ENCODE measurements at places on chromosomes 4 and X.

GRCh38 chr4:127124919-127125318 lies 507.8 kb upstream of the INTU start:
- no peak for DNase-seq

GRCh38 chrX:48196745-48197201 lies at the start of gene SSX5:
TSS of gene SSX5 (minus strand) at chrX:48196795. CDS start at chrX:48195358, 1,437 bp downstream.
- no peak for DNase-seq

- no peak for DNase-seq
Observed at GRCh38 chrX:49879656-49880277, 483 bp downstream of the USP27X start.

GRCh38 chrX:1391370-1391706 lies 575 bp downstream of the SLC25A6 start:
- no peak for DNase-seq

GRCh38 chr4:70356185-70356584 lies 4.4 kb upstream of the SMR3A start:
- no peak for DNase-seq

DNA sequence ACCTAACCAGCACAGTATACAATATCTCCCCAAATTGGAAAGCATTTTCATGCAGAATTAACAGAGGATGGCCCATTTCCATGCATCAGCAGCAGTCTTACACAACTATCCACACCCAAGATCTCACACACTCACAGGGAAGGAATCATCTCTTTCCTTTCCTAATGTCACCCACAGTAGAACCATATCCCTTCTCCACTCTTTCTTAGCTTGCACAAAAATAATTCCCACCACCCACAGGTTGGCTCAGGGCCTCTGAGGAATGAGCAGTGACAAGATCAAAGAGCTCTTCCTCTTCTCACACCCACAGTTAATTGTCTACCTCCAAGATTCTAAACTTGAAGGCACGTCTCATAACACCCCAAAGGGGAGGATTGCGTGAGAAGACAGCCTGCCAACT lies 217.7 kb upstream of the VEGFC start:
- no peak for DNase-seq

DNA sequence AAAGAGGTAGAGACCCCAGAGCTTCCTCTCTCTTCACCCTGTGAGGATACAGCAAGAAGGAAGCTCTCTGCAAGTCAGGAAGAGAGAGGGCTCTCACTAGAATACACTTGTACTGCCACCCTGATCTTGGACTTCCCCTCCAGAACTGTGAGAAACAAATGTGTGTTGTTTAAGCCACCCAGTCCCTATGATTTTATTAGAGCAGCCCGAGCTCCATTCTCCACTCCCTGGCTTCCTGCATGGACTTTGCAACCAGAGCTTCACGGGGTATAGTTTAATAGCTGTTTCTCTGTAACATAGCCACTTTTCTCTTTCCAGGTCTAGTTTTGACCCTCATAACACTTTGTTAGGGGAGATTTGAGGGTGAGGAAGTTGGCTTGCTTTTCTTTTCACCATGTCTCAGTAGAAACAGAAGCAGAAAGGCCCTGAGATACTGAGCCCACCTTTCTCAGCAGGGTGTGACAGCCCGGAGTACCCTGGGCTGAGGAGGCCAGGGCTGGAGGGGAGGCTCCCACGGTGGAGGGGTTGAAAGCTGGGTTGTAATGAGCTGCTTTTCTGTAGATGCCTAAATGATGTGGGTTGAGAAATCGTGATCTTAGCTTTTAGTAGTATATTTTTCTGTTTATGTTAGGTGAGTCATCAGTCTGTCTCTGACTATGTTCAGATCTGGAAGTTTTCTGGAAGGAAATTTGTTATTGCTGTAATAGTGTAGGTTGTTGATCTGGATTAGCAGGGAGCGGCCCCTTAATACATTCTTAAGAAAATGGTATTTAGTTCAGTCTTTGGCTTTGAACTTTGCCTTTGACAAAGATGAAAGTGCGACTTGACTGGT lies 118.6 kb downstream of the PTTG2 start:
- DNase-seq = no peak

- DNase-seq = no peak
Observed at GRCh38 chrX:30913492-30913891, 24.4 kb upstream of the TAB3 start.

DNA sequence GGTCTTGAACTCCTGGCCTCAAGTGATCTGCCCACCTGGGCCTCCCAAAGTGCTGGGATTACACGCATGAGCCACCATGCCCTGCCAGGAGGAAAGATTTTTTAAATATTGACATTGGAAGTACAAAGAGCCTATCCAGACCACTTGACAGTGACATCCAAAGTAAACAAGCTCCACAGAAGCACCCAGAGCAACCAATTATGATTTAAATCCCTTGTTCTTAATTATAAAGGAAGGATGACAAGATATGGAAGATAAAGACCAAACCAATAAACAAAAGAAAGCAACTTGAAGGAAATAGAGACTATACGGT lies 27.7 kb upstream of the RPL34 start:
- no peak for DNase-seq

DNA sequence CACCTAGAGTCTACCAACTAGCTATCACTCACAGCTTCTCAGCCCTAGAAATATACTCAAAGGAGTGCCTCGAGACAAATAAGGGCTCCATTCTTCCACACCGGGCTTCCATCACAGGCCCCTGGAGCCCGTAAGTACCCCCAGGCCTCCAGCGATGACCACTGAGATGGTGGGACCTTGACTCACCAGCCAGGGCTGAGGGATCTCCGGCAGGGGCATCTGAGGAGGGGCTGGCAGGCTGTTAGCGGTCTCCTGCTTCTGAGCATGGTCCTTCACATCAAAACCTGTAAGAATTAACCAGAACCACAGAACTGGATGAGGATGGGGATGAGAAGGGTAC lies 71.3 kb downstream of the AFAP1 start:
- DNase-seq = no peak

GRCh38 chrX:151161690-151162089 lies 14.7 kb upstream of the GPR50 start:
- DNase-seq = no peak

Data from stimulated activated CD8-positive, alpha-beta memory T cell treated with anti-CD3 and anti-CD28 coated beads, Interleukin-2, amount 100 ng/mL, for 48 hours (primary cell).